ENCODE measurements at places on chromosomes 4 and X. TPM values are rescaled to one million over a fixed set of nuclear protein-coding genes. Genes with fewer than 3 reads are reported as not detected.

DNA sequence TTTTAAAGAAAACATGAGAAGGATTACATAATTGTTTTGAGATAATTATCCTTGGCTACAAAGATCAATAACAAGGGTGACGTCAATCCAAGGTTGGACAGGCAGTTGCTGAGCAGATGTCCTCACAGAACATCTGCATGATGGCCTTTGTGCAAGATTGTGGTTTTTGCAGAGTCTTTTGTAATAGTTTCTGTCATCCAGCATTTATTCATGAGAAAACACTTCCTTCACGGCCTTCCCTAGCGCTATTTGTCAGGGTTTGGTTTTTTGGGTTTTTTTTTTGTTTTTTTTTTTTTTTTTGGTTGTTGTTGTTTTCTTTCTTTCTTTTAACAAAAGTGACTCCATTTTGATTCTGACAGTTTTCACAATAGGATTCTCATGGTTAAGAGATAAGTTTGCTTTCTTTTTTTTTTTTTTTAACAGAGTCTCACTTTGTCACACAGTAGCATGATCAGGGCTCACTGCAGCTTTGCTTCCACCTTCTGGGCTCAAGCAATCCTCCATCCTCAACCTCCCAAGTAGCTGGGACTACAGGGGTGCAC is 31.5 kb upstream of the ELF2 start:
- peaks cover 2% of the 10 kb centered on the region for H3K4me1 ChIP-seq
- no peaks in the 10 kb centered on the region for H3K36me3 ChIP-seq
- H3K27ac ChIP-seq: no peak overlapping the region
- DNase-seq: no peak
- no peak overlapping the region for H3K4me3 ChIP-seq

- H3K27me3 ChIP-seq: no peaks in the 10 kb centered on the region
- no peak overlapping the region for H3K27ac ChIP-seq
- peak; percentile 5 for DNase-seq
- H3K4me3 ChIP-seq: no peak overlapping the region
- H3K36me3 ChIP-seq: no peaks in the 10 kb centered on the region
Observed at GRCh38 chr4:13102092-13102742, 381.9 kb downstream of the RAB28 start.

- no peaks in the 10 kb centered on the region for H3K4me1 ChIP-seq
- DNase-seq: no peak
- H3K27me3 ChIP-seq: no peaks in the 10 kb centered on the region
- no peak overlapping the region for H3K27ac ChIP-seq
- no peak overlapping the region for H3K4me3 ChIP-seq
Observed at GRCh38 chrX:67654301-67654700, 110.5 kb downstream of the AR start.

DNA sequence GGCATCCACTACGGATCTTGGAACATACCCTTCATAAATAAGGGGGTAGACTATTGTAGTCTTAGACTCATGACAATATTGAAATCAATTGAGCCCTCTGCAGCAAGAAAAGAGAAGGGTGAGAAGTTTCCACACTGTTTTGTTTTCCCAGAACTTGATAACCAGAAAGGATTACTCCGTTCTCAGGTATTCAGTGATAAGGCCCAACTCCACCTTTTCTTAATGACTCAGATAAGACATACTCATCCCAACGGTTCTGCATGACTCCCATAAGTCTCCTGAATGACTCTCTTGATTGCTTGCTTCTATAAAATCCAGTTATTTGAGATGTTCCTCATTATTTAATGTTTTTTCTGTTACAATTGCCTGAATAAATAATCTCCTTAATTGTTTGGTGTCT is 111.7 kb downstream of the PABPC4L start:
- no peak overlapping the region for H3K4me3 ChIP-seq
- no peaks in the 10 kb centered on the region for H3K4me1 ChIP-seq
- H3K36me3 ChIP-seq: no peaks in the 10 kb centered on the region
- no peak overlapping the region for H3K27ac ChIP-seq
- no peak for DNase-seq

- DNase-seq: no peak
- H3K27me3 ChIP-seq: no peaks in the 10 kb centered on the region
- H3K27ac ChIP-seq: no peak overlapping the region
- H3K36me3 ChIP-seq: peaks cover 3% of the 10 kb centered on the region
- H3K4me3 ChIP-seq: no peak overlapping the region
Observed at GRCh38 chr4:4627906-4628305, 86.1 kb upstream of the STX18 start.

- no peak overlapping the region for H3K4me3 ChIP-seq
- H3K36me3 ChIP-seq: no peaks in the 10 kb centered on the region
Observed at GRCh38 chr4:62601737-62602136, 1401.6 kb downstream of the ADGRL3 start.

The SMIM10L2A gene
- 0.22 TPM for total RNA-seq

Measured in activated CD8-positive, alpha-beta T cell treated with anti-CD3 and anti-CD28 coated beads for 36 hours (primary cell).